Cortex of kidney (tissue), 1 donor: ENCODE measurements at places on chromosomes 1 and 21.

DNA sequence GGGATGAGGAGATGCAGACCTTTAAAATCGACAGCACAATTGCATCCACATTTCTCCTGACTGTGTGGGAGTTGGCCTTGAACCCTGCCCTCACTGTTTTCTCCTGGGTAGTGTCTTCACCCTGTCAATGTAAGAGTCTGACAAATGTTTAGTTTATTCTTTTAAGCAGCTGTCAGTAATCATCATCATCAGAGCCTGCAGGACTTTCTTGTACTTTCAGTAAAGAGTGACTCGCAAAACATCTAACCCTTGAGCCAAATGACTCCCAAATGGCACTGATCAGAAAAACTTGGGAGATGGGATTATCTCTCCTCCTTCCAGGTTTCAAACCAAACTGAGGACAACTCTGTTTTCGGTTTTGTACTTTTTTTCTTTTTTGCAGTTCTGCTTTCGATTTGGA lies 460.2 kb downstream of the KIF26B start:
- no peak for DNase-seq

DNA sequence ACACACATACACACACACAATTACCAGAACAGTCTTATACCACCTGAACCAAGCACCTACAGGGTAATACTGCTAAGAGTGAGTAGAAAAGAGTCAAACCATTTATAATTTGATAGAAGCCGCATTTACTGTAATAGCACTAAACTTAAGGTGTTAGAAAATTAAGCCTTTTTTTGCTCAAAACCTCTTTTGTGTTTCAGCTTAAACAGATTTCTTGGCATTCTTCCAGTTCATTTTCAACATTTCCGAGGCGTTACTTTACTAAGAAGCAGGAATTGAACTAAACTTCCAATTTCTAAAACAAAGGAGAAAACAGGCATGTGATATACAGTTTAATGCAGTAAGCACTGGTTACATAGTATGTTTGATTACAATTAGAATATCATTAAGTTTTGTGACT lies 387.2 kb downstream of the NCAM2 start:
- no peak for DNase-seq

DNA sequence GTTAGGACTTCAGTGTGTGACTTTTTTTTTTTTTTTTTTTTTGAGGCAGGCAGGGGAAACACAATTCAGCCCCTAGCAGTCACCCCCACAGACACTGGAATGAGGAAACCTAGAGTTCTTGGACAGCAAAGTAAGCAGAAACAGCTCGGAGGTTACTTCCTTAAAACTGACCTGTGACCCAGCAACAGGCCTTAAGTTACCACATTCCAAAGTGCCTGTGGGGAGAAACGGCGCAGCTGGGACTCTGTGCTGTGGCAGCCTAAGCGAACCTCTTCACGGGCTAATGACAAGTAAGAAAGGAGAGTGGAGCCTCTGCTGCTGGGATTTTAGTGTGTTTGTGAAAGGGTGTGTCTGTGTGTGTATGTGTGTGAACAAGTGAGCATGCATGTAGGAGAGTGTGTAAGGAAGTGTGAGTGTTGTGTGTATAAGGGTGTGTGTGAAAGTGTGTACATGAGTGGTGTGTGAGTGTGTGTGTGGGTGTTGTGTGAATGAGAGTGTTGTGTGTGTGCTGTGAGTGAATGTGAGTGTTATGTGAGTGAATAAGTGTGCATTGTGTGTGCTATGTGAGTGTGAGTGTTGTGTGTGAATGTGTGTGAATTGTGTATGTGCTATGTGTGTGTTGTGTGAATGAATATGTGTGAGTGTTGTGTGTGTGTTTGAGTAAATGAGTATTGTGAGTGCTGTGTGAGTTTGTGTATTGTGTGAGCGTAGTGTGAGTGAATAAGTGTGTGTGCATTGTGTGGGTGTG lies 180.8 kb downstream of the BRINP2 start:
- DNase-seq = no peak

- no peak for DNase-seq
These were observed 463 bp upstream of the VAMP3 start for GRCh38 chr1:7770669-7770996.

DNA sequence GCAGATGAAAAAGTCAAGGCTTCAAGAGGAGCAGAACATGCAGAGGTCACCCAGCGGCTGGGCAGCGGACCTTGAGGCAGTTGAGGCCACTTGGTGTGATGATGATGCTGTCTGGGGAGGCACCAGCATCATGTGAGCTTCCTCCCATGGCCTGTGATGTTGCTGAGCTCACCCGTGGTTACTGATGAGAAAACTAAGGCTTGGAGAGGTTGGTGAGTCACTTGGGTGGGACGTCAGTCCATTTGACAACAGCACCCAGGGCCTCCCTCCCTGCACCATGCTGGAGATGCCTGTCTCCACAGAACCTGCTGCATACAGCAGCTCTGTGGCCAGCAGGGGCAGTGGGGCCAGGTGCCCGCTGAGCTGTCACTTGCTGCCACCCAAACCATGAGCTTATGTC lies 146.8 kb downstream of the NPHP4 start:
- no peak for DNase-seq

DNA sequence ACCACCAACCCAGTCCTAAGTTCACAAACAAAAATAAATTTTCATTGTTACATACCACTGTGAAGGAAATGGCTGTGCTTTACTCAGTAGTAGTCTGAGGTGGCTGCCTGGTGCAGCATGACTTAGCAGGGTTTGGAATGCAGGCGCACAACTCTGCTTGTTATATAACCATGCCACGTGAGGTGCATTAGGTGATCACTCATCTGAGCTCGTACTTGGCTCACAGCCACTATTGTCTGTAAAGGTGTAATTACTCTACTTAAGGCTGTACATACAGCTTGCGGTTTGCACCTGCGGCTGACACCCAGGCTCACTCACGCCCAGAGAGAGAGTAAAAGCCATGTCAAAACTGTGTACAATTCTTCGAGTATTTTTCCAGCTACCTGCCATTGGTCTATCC lies 599.4 kb downstream of the LTN1 start:
- no peak for DNase-seq

DNA sequence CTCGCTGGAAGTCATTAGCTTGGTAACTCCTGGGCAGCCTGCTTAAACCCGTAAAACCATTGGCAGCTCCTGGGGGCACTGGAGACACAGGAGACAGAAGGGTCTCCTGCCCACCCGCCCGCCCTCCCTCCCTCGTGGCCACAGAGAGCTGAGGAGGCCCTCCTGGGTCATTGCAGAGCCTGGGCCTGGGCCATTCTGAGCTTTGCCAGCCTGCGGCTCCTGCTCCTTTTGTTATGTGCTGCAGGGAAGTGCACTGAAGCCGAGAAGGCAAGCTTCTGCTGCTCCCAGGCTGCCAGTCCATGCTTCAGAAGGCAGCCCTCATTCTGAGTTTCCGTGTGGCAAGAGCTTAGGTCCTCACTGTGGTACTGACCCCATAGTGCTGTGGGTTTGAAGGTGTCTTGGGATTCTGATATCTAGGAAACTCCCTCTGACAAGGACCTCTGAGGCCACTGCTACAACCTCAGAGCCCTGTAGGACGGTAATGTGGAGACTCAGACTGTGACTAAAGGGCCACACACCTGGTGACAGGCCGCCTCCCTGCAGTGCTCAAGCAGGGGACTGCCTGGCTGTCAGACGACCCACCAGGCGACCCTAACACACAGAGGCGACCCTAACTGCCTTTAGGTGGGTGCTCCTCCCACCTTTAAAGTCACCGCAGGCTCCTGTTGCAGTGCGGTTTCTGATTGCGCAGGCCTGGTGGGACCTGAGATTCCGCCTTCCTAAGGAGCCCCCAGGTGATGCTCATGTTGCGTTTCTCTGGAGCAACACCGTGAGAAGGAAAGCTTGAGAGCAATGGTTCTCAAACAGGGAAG lies 118.7 kb downstream of the IER5 start:
- no peak for DNase-seq

GRCh38 chr1:57348921-57349320 lies 74.9 kb downstream of the DAB1 start:
- DNase-seq = no peak

DNA sequence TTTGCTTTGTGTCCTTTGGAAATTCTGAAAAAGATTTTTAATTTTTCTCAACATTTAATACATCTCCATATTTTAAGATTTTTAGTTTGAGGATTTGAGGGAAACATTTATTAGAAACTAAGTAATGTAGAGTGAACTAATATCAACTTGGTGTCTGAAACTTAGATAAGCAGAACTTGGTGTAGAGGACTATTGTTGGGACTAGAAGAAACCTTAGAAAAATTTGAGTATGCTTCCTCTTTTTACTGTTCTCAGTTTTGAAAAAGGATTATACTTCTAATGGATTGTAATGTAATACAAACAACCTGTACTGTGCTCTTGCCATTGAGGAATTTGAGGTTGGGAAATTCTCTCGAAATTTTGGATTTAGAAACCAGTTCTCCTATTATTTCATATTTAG lies 2.4 kb downstream of the FNBP1L start:
- DNase-seq = no peak

- DNase-seq = no peak
These were observed 444 bp upstream of the AGTRAP start for GRCh38 chr1:11735531-11735853.

- no peak for DNase-seq
These were observed 150.7 kb downstream of the BACH1 start for GRCh38 chr21:29449306-29449950.

DNA sequence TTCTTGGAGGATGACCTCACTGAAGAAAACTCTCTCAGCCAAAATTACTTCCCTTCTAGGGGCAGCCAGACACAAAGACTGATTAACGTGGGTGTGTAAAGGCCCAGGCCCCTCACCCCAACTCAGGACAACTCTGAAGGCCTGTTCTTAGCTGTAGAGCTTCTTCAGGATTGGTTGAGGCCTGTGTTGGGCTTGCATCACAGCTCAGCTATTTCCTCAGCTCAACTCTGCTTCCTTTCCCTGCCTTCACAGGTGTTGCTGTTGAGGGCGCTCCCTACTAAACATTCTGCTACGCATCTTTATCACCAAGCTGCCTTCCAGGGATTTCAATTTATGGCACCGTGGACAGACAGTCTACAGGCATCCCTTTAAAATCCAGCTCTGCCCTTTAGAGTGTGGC lies 36.8 kb downstream of the MAB21L3 start:
- no peak for DNase-seq

DNA sequence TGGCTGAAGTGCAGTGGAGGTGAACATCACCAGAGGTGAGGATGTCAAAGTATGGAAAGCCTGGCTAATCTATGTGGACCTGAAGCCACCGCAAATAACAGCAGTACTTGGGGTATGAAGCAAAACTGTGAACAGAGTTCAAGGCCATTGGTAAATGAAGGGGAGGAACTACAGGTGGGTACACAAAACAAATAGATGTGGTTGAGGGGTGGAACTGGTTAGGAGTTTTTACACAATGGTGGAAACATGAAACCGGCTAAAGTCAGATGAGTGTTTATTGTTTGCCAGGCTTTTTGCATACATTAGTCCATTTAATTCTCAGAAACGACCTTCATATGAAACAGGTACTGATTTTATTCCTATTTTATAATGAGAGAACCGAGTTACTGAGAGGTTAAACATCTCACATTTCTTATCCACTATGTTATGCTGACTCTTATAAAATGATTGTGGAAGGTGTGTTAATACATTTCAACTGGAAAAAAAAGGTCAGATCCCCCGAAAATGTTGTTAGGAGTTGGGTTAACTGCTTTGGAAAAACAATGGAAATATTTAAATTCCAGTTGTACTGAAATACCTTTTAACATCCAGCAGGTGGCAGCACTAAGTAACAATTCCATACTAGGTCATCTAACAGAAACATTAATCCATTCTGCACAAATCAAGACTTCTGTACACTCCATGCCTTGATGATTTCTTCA lies 44.3 kb upstream of the GTF2B start:
- DNase-seq = no peak

- DNase-seq = no peak
These were observed 272.5 kb downstream of the RRAGC start for GRCh38 chr1:38586993-38587646.

GRCh38 chr1:200965111-200965805 lies 58.3 kb downstream of the KIF21B start:
- no peak for DNase-seq

DNA sequence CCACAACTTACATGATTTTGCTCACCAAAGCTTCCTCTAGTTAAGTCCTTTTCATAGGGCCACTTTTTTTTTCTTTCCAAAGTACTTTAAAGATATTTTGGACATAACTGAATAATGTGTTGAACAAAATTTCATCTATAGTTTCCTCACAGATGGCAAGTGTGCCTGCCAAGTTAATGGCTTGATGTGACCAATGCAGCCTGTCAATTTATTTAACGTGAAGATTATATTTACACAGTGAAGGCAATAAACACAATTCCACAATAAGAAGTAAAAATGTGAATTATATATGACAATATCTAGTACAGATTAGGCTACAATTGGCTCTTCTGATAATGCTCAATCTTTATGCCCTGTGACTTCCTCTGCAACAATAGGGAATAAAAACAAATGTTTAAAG lies 18.0 kb downstream of the CLCA2 start:
- DNase-seq = no peak

GRCh38 chr1:183933528-183934179 lies 103.9 kb downstream of the COLGALT2 start:
- no peak for DNase-seq

DNA sequence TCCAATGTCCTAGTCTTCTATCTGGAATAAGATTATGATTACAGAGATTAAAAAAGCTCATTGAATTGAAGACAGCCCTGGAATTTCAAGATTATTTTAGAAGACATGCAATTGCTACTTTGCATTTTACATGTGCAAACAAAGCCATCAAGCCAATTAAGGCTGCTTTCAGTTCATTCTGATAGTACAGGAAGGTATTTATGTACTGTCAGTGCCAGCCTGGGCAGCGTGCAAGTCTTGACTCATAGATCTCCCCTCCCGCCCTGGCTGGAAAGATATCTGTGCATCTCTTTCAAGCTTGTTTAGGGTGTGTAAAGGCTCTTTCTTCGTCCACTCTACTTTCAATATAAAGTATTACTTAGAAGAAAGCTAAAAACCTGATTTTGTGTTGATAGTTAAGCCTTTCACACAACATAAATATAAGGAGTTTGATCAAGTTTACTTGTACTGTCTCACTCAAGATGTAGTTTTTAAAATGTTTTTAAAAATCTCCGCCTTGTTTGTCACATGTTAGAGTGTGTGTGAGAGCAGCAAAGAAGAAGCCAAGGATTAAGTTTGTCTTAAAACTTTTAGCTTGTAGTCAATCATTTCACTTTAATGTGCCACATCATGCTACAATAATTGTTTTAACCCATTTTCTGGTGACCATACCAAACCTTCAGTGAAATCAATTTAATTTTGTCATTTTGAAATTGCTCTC lies 13.6 kb upstream of the LYPLAL1 start:
- DNase-seq = no peak

- DNase-seq = no peak
These were observed 9.7 kb upstream of the CGN start for GRCh38 chr1:151501474-151501873.

DNA sequence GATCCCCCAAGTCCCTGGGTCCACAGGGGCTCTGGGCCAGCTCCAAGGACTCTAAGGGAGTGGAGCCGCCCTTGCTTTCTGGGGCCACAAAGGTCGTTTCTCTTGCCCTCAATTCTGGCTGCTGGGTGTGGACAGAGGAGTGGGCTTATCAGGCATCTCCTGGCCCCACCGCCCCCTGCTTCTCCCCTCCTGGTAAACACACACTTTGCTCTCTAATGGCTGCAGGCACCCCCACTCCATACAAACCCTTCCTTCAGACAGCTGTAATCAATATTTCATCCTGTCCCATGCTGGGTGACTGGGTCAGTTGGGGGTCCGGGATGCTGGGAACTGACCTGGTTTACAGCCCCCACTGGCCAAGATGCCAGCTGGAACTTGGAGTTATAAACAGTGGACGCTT lies 67.5 kb downstream of the PRDM16 start:
- no peak for DNase-seq

GRCh38 chr1:47340227-47340626 lies 6.6 kb downstream of the CMPK1 start:
- DNase-seq = no peak
